ENCODE measurements at places on chromosomes 2 and 18.

GRCh38 chr2:88845772-88846661 lies 154.5 kb downstream of the RPIA start:
- no peak for DNase-seq

GRCh38 chr18:2901423-2901985 lies 54.7 kb downstream of the EMILIN2 start:
- DNase-seq = no peak

GRCh38 chr2:9832586-9832985 lies 10.7 kb upstream of the TAF1B start:
- DNase-seq = no peak

DNA sequence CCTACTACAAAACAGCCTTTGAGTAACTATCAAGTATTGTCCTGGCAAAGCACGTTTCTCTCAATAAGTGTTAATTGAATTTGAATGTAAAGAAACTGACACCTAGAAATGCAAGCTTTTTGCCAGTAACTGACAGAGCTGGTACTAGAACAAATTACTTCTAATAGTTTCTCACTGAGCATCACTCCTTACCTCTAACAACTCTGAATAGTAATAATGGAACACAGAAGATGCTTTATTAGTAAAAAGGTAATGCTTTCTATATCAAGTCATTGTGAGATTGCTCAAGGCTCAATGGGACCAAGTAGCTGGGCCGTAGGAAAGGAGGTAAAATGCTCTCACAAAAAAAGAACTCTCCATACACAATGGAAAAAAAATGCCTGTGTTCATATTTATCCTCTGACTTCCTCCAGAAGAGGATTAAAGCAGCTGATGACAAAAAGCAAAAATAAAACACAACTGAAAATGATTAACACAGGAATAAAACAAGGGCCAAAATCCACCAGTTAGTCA lies 11.8 kb downstream of the RASGRP3 start:
- DNase-seq = no peak
